ENCODE measurements at places on chromosomes 3 and 15. TPM values are rescaled to one million over a fixed set of nuclear protein-coding genes. Genes with fewer than 3 reads are reported as not detected.

RARRES1 gene
- 63.8 TPM for total RNA-seq

DNA sequence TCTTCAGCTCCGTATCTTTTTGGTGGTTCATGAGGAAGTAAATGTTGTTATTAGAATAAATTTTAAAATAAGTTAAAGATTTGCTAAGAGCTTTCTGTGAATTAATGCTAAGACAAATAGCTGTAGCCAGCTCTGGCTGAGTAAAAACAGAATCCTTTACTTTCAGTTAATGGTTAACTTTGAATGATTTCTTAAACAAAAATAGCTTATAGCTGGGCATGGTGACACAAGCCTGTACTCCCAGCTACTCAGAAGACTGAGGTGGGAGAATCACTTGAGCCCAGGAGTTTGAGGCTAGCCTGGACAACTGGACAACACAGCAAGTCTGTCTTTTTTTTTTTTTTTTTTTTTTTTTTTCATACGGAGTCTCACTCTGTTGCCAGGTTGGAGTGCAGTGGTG is 25.0 kb downstream of the TCAIM start:
- no peak for DNase-seq

RTF1 gene
- total RNA-seq, result 20.0 TPM

SAMMSON gene
- 3.4 TPM for total RNA-seq

DNA sequence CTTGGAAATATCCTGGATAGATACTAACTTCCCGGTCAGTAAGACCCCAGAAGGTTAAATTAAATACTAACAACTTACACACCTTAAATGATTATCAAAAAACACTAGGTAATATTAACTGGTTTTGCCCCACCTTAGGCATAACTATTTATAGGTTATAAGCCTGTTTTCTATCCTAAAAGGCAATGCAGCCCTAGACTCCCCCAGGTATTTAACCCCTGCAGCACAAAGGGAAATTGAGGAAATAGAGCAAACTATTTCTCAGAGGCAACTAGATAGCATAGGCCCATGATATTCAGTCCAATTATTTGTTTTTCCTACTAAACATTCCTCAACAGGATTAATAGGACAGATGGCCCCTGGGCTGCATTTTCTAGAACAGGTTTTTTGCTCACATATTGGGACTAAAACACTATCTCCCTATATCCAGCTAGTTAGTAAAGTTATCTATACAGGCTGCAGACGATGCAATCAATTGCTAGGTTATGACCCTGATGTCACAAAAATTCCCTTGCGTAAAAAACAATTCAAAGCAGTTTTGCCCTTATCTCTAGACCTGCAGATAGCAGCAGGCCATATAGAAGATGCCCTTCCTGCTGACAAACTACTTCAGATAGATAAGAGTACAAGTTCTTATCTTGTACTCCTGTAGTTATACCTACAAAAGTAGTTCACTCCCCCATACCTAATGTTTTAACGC is 221.3 kb downstream of the DTWD1 start:
- no peak for DNase-seq

DNA sequence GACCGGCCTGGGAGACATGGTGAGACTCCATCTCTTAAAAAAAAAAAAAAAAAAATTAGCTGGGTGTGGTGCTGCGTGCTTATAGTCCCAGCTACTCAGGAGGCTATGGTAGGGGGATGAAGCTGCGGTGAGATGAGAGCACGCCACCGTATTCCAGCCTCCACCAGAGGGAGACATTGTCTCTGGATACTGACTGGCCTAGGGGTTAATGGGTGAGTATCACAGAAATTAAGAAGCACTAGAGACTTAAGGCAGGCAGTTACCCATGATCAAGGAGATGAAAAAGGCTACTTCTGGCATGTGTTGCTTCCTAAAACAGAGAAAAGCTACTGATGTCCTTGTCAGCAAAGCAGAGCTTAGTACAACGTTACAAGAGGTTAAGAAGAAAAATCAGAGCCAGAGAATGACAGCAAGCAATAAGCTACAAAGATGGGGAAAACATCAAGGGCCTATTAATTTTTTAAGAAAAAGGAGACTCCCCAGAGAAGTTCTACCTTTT is 8.6 kb downstream of the TFRC start:
- DNase-seq, result no peak

DNA sequence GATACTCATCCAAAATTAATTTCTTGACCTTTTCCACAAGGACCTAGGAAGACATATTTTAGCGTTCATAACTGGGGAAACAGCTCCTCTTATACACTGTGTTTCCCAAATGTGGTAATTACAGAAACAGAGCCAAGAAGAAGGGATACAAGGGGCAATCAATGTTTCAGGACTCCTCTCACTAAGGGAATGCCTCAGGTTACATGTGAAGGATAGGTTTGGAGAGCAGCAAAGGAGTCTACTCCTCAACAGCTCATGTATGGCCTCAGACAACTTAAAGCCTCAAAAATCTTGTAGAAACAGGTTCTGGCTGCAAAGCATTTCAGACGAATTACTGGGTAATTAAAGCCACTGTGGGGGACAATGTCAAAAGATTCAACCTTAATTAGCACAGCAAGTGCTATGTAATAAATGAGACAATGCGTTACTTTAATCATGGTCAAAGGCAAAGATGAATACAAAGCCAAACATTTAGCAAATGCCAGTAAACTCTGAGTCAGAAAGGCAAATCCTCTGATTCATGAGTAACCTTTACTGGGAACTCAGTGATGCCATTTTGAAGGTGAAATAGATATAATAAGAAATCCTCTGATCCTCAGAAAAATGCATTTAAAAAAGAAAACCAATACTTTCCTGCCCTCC is 1111.2 kb downstream of the TUSC7 start:
- no peak for DNase-seq

GRCh38 chr3:175398676-175399075 is 539.5 kb downstream of the NAALADL2 start:
- no peak for DNase-seq

CCDC39 gene
- not detected for total RNA-seq

GRCh38 chr3:43640681-43641080 is 18.9 kb upstream of the ANO10 start:
- DNase-seq, result no peak

SIAH2 gene
- total RNA-seq, result 54.6 TPM

All from thoracic aorta (tissue), 2 donors.